Esophagus squamous epithelium (tissue), 5 donors: ENCODE measurements at places on chromosomes 1 and 21.

- DNase-seq: no peak
Observed at GRCh38 chr1:21703318-21703963, 34.3 kb upstream of the RAP1GAP start.

DNA sequence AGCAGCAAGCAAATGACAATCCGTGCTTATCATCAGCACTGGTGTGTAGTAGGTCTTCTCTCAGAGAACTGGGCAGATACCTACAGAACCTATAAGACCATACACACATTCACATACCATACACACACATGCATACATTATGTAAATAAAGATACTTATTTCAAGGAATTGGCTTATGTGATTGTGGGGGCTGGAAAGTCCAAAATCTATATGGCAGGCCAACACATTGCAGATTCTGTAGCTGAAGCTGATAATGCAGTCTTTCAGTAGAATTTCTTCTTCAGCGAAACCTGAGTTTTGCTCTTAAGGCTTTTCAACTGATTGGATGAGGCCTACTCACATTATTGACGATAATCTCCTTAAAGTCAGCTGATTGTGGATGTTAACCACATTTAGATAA is 24.1 kb downstream of the RAP1A start:
- DNase-seq: no peak

- DNase-seq: no peak
Observed at GRCh38 chr21:35579520-35580293, 480.6 kb downstream of the SETD4 start.

GRCh38 chr1:2506007-2506860 is 20.2 kb downstream of the PANK4 start:
- DNase-seq: no peak

GRCh38 chr1:38093569-38094520 is 47.3 kb upstream of the POU3F1 start:
- DNase-seq: no peak

- no peak for DNase-seq
Observed at GRCh38 chr1:58764294-58764978, 19.4 kb downstream of the JUN start.

GRCh38 chr1:79790950-79791349 is 784.4 kb upstream of the ADGRL4 start:
- no peak for DNase-seq

GRCh38 chr1:202562444-202563060 is 147.7 kb downstream of the SYT2 start:
- DNase-seq: no peak

DNA sequence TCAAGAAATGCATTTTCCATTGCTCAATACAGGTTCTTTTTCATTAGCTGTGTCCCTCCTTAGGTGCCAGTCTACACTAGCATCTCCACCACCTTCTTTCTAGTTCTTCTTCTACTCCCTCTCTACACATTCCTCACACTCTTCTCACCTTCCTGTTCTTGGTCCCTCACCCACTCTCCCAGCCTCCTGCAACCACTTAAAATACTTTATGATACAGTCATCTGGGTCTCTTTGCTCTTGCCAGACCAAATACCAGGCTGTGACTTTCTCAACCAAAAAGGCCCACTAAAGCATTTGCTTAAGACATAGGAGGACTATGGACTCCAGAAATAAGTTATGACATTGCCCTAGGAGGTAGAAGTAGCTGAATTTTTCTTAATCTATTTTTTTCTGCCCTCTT is 35.1 kb downstream of the PIGM start:
- no peak for DNase-seq

DNA sequence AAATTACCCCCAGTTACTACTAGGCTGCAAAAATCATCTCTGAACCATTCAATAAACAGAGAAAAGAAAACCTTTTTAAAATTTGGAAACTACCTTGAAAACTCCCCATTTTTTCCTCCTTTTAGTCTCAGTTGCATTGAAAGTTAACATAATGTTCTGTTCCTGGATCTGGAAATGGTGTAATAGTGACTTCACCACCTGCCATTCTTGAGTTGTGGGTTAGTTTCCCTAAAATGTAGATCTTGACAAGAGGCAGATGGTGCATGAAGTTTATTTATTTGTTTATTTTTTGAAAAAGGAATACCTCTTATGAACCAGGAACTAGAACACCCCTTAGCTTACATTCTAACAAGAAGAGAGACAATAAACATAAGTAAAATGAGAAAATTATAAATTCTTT is 72.8 kb downstream of the ATF6 start:
- DNase-seq: no peak

DNA sequence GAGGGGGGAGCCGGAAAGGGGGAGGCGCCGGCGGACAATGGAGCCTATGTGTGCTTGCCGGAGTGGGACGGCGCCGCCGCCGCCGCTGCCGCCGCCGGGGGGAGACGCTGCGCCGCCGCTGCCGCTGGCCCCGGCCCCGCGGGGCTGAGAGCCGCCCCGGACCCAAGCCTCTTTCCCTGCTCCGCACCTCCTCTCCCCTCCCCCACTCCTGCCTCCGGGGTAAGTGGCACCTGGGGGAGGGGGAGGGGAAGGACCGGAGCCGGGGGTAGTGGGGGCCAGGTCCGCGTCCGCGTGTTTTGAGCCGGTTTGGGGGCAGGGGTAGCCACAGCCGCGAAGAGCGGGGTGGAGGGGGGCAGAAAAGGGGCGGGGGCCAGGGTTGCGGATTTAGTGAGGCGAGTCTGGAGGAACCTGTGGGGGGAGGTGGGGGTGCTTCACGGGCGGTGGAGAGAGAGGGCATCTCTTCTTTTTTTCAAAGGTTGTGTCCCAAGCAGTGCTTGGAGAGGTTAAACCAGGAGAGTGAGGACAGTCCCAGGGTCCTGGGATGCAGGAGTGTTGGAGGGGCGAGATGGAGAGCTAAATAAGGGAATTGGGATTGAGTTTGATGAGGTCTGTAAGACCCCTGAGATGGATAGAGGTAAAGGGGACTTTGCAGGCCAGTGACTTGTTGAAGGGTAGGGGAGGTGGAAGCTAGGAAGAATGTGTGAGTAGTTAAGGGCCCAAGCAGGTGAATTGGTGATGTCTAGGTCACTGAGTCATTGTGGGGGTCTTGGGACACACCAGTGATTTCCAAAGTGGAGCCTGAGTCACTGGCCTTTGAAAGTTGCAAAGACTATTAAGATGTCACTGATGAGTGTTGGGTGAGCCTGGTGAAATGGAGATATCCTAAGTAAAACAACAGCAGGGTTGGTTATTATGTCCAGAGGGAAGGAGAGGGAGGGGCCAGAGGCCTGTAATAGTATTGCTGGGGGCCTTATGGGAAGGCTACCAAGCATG is 59.1 kb downstream of the BCL9 start:
- DNase-seq: peak; percentile 51

DNA sequence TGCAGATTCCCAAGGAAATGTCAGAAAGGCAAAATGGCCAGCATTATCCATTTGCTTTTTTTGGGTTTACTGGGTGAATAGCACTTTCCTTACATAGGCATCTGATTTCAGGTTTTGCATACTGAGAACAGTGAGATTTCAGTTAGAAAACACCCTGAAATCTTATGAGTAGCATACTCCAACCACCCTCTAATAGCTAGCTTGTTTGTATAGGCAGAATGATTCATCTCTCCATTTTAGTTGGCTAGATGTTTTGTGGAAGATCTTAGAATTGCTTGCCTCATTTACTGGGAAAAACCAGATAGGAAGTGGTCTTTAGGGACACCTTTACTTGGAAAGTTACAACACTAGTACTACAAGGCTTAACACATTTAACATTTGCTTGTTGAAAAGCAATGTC is 10.4 kb downstream of the KYAT3 start:
- DNase-seq: no peak

GRCh38 chr1:33008051-33008914 is 28.4 kb downstream of the AK2 start:
- no peak for DNase-seq

DNA sequence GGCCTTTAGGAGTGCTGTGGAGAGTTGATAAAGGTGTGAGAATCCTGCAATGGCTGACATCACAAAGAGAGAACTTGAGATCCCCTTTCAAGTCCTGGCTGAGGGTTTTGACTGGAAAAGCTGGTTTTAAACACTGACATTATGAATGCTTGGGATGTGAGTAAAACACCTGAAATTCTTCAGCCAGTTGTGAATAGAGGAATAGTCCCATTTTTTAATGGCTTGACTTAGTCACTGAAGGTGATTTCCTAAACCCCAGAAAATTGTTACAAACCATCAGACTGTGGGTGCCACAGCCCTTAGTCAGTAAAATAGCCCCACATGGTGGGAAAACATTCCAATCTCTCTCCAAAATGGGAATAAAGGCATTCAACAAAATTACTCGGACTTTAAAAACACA is 107.7 kb upstream of the LMO4 start:
- no peak for DNase-seq

DNA sequence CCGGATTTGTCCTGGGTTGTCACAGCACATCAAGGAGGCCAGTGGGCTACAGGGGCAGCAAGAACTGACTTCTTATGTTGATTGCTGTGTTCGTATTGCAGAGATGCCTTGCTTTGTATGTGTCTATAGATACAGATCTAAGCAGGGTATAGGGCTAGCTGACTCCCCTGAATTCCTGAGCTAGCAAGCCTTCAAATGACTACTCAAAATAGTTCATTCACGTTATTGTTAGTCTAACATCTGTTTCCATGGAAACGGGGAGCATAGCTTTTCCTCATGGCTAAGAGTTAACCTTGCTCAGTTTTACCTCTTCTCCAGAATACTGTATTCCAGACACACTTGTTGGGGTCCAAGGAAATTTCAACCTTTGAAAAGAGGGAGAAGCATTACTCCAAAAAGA is 24.1 kb downstream of the TRIM45 start:
- DNase-seq: no peak

- DNase-seq: no peak
Observed at GRCh38 chr1:203180611-203181330, 5.1 kb upstream of the MYBPH start.

GRCh38 chr1:162131400-162132321 is 62.2 kb downstream of the NOS1AP start:
- no peak for DNase-seq

DNA sequence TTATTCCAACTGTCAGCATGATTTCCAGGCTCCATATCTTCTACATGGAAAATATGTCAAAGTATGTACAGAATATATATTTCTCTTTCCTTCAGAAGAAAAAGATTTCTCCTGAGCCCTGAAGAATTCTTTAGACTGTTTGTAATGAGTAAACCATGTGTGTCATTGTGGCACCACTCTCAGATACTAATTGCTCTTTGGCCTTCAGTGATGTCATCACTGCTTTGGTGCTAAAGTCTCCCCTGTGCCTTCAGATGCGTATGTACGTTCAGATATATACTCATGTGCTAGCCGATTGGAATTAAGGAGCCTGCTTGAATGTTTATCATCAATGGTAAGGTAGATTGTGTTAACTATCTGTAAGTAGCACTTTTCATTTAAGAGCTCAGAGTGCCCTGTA is 20.6 kb upstream of the NBL1 start:
- no peak for DNase-seq

DNA sequence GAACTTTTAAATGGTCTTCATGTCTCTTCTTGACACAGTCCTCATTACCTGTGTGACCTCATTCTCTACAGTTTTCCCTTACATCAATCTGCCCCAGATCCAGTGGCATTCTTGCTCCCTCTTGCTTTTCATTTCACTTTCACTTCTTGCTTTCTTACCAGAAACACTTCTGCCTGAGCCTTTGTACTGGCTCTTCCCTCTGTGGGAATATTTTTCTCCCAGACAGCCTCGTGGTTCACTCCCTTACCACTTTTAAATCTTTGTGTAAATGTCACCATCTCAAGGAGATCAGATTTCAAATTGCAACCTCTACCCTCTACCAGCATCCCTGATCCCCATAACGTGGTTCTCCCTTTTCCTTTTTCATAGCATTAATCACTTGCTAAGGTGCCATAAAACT is 73.2 kb downstream of the DISC1 start:
- no peak for DNase-seq

DNA sequence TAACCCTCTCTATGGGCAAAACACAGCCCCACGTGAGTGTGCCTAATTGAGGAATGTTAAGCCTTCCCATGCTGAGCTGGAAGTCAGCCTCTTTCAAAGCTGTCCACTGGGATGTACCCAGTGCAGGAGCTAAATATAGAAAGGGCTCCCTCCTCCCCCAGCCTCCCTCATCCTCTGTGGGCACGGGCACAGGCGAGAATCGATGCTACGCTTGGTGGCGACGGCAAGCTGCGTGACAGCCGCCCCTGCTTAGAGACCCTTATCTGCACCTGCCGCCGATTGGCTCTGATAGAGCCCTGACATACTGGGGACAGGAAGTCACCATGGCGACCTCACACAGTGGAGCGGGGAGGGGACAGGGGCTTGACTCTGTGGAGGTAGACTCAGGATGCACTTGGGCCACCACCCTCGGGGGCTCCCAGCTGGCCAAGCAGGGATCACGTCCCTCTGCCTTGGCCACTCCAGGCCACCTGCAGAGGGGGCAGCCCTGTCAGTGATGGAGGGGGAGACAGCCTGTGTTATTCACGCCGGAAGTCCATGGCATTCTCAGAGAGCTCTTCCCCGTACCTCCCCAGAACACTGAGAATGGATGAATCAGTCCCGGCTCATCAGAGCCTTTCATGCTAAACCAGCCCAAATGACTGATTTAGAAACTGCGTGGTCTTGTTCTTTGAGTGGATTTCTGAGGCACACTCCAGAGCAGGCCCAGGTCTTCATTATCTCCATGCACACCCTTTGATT is 84.8 kb downstream of the KCND3 start:
- DNase-seq: no peak

GRCh38 chr1:94679332-94680038 is 137.9 kb upstream of the F3 start:
- no peak for DNase-seq

- no peak for DNase-seq
Observed at GRCh38 chr1:194372266-194372665, 1185.9 kb upstream of the B3GALT2 start.

DNA sequence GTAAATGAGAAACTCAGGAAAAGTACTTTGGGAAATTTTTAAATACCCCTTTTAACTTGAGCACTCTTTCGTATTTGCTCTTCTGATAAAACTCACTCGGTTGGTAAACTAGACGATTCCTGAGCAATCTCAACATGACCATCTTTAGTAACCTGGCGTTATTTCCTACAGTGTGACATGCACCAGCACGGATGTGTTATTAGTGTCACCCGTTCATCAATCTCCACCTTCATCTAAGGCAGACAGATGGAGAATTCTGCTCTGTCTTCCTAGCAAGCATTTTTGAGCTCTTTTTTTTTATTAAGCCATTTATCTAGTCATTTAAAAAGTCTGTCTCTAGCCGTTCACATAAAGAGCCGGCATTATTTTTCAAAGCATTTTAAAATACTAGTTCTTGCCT is 155.2 kb downstream of the DISP1 start:
- DNase-seq: no peak
